ENCODE measurements at places on chromosomes 12 and 14.

- peak; percentile 43 for DNase-seq
Measured at GRCh38 chr14:60647081-60647836, 2.0 kb downstream of the SIX1 start.

GRCh38 chr12:84034871-84035270 lies 877.7 kb downstream of the SLC6A15 start:
- DNase-seq, result no peak

- DNase-seq, result no peak
Measured at GRCh38 chr12:111451232-111451631, 45.5 kb downstream of the SH2B3 start.

DNA sequence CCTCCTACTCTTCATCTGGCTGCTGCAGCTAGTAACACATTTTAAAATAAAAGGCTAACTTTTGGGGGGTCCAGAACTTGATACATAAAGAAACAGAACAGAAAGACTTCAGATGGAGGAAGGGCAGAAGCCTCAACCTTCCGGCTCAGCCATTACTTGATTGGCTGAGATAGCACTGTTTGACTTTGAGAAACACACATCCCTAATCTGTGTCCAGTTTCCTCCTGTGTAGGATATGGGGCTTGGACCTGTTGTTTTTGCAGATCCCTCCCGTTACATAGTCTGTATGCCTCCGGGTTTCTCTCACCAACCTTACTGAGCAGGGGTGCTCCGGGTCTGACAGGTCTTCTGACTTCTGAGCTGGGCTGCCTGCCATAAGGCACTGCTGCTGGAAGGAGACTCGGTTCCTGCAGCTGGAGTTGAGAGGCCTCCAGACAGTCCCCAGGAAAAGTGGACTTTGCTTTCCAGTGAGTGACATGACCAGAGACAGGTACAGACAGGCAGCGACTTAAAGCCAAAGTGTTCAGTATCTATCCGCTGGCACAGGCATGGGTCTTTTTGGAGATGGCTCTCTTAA lies 8.3 kb upstream of the ZNF641 start:
- no peak for DNase-seq

DNA sequence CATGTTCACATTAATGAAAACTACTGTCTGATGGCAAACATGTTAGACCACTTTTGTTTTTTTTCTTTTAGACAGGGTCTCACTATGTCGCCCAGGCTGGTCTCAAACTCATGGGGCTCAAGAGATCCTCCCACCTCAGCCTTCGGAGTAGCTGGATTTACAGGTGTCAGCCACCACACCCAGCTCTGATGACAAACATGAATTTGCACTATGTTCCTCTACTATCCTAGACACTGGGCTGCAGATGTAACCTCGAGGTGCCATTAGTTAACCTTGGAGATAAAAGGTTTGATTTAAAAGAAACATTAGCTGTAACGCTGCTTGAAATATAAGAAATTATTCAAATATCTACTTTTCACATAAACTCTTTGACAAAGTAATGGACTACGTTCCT lies 8.1 kb downstream of the VPS37B start:
- no peak for DNase-seq

- DNase-seq, result no peak
Measured at GRCh38 chr12:38880288-38880687, 25.1 kb downstream of the CPNE8 start.

- no peak for DNase-seq
Measured at GRCh38 chr12:130716969-130717366, 869 bp upstream of the RIMBP2 start.

DNA sequence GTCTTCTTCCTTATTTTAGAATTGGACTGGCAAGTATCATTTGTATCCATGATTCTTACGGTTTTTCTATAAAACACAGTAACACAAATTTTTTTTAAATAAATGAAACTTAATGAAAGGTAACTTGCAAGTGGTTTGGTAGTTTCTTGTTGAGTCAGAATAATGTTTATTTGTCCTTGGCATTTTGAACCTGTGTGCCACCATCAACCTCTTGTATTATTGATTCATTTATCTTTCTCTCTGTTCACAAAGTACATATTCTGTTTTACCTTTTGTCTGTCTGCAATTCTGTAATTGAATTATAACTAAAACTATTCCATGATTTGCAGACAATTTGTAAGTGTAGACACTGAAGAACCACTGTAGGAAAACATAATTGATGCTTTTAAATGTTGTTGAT lies 54.7 kb downstream of the MIPOL1 start:
- no peak for DNase-seq

- DNase-seq, result peak; percentile 88
Measured at GRCh38 chr12:122190842-122191668, 8.1 kb downstream of the LRRC43 start.

- no peak for DNase-seq
Measured at GRCh38 chr14:104561124-104561557, 18.4 kb upstream of the C14orf180 start.

- DNase-seq, result no peak
Measured at GRCh38 chr12:79546466-79547043, 144.2 kb downstream of the PAWR start.

- DNase-seq, result no peak
Measured at GRCh38 chr12:80924437-80924836, 13.3 kb downstream of the LIN7A start.

DNA sequence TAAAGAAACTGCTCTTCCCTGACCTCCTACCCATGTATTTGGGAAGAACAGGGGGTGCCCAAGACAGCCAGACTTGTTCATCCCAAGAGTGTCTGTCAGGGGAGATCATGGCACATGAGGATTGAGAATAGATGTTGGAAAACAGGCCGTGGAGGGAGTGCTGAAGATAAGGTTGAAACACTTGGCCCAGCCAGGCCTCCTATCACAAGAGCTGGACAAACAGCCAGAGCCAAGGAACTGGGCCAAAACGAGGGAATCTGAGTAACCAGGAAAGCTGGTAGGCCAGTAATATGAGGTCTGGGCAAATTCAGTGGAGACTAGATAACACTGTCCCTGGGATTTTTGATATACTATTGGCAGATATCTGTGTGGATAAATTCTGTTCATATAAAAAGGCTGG lies 161.7 kb downstream of the TMX1 start:
- no peak for DNase-seq

DNA sequence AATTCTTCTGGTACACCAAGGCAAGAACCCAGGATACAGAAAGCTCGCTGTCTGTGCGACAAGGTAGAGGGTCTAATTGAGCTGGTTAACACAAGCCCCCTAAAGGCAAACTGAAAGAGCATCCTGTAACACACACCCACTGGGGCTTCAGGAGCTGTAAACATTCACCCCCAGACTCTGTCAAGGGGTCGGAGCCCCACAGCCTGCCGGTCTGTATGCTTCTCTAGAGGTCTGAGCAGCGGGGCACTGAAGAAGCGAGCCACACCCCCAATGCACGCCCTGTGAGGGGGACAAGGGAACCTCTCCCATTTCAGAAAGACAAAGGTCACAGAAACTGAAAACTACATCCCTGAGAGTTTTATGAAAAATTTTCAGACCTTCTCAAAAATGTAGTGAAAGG lies 1.3 kb upstream of the IPO8 start:
- no peak for DNase-seq

GRCh38 chr14:68955164-68955850 lies 23.8 kb downstream of the ACTN1 start:
- DNase-seq, result no peak

All from GM20000 (cell line).